ENCODE measurements at places on chromosomes 4 and X.

- DNase-seq = no peak
Measured at GRCh38 chr4:33837043-33837838, 2407.1 kb downstream of the ARAP2 start.

- no peak for DNase-seq
Measured at GRCh38 chrX:45850775-45851433, 650.2 kb upstream of the DIPK2B start.

- peak; percentile 38 for DNase-seq
Measured at GRCh38 chrX:97563531-97564133, 679.9 kb downstream of the RPA4 start.

GRCh38 chr4:74671080-74671698 is 123.1 kb downstream of the BTC start:
- peak; percentile 6 for DNase-seq

- DNase-seq = no peak
Measured at GRCh38 chrX:14489437-14489836, 39.9 kb upstream of the GLRA2 start.

DNA sequence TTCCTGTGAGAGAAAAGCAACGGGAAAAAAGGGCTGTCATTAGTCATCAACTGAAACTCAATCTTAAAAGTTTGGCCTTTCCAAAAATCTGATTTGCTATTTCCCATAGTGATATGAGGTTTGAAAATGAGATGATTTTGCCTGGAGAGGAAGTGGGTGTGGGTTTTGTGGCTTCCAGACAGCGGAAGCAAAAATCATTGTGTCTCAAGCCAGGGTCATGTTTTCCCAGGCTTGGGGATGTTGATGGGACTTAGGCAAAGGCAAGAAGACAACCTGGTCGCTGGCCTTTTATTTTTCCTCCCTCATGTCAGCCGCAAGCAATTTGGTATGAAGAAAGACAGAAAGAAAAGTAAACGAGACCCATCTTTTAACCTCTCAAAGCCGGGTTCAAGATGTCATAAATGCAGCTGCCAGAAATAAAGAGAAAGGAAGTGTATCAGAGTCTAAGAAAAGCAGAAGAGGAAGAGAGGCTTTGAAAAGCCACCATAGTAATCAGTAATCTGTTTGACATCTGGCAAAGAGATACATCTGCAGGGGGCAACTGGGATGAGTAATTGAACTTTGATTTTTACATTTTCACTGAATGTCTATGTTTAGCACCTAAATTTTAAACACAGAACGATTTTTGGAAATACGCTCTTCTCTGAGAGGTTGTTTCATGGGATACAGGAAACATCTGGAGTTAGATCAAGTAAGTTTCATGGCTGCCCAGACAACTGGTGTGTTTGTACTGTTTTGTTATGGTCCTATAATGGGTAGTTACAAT is 521.6 kb upstream of the SLIT2 start:
- DNase-seq = no peak

DNA sequence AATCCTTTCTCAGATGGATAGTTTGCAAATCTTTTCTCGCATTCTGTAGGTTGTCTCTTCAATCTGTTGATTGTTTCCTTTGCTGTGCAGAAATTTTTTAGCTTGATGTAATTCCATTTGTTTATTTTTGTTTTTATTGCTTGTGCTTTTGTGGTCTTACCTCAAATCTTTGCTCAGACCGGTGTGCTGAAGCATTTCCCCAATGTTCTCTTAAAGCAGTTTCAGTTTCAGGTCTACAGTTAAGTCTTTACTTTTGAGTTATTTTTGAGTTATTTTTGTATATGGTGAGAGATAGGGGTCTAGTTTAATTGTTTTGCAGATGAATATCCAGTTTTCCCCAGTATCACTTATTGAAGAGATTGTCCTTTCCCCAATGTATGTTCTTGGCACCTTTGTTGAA is 18.2 kb upstream of the SLC25A14 start:
- DNase-seq = no peak

DNA sequence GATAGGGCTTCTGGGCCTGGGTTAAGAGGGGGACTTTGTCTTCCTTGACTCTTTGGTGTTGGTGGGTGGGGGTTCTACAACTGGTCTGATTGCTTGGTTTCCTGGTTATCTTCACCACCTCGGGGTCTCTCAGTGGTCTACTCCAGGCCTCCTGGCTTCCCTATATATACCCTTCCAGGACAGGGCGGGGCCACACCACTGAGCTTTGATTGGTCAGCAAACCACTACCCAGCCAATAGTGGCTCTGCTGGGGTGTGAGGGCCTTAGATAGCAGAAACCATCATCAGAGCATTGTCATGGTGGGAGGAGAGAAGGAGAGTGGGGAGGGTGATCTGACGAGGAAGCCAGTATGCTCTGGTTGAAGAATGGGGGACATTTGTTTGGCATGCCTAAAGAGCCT is 14.4 kb upstream of the MAGEA1 start:
- DNase-seq = no peak

GRCh38 chr4:23135792-23136645 is 443.3 kb downstream of the GBA3 start:
- DNase-seq = peak; percentile 58

DNA sequence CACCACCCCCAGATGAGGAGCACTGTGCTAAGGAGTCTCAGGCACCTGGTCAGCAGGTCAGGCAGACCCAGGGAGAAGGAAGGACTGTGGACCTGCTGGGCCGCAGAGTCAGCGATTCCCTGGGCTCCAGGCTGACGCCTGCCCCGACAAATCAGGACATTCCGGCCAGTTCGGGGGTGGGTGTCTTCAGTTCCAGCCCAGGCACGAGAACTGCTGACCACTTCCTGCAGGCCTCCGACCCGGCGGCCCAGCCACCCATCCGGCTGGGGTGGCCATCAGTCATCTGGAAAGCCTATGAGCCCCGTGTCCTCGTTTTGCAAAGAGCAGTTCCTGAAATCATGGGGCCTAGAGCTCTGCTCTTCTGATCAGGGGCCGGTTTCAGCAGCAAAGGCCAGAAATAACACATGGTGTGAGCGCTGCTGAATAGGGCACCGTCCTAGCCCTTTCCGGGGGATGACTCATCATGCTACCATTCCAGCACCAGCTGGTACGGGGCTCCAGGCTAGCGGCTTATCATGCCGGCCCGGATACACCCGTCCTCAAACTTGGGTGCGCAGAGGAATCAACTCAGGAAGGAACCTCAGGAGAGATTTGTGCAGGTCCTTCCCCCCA is 7.8 kb upstream of the SH3TC1 start:
- peak; percentile 66 for DNase-seq

GRCh38 chr4:26731351-26732035 is 129.1 kb upstream of the STIM2 start:
- no peak for DNase-seq

DNA sequence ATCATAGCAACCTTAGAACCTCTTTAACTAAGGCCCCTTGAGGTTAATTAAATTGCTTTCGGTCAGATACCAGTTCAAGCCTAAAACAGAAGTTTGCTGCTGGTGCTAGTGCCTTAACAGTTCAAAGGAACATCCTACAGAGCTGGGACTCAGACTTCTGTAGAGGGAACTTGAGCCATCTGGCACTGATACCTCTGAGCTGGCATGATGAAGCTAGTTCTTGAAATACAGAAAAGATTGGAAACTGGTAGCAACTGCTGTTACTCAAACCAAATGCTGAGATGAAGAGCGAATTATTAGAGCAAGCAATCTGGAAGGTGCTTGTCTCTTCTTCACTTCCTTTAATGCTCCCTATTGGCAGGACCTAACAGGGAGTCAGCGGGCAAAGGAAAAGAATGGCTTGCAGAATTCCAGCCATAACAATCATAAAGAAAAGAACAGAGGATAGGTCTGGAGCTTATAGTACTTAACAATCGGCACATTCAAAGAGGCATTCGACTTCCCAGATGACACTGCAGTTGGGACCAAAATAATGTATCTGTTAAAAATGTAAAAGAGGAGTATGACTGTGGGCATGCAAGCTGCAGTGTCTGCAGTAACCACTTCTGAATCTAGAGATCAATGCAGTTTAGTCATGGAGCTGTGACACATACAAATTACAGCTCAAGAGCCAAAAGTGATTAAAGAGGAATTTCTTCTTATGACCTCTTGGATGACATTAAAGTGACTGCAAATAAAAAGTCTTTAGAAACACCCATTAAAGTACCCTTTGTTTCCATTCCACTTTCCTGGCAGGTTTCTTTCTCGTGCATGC is 298.9 kb downstream of the PDGFC start:
- DNase-seq = peak; percentile 7

GRCh38 chr4:78337244-78338020 is 214.1 kb upstream of the ANXA3 start:
- DNase-seq = no peak
